Astrocyte of the cerebellum (primary cell): ENCODE measurements at places on chromosomes 1 and 21.

GRCh38 chr1:49408346-49408745 lies 615.4 kb downstream of the AGBL4 start:
- DNase-seq = no peak

- DNase-seq = no peak
Measured at GRCh38 chr1:3477241-3477995, 23.0 kb downstream of the ARHGEF16 start.

DNA sequence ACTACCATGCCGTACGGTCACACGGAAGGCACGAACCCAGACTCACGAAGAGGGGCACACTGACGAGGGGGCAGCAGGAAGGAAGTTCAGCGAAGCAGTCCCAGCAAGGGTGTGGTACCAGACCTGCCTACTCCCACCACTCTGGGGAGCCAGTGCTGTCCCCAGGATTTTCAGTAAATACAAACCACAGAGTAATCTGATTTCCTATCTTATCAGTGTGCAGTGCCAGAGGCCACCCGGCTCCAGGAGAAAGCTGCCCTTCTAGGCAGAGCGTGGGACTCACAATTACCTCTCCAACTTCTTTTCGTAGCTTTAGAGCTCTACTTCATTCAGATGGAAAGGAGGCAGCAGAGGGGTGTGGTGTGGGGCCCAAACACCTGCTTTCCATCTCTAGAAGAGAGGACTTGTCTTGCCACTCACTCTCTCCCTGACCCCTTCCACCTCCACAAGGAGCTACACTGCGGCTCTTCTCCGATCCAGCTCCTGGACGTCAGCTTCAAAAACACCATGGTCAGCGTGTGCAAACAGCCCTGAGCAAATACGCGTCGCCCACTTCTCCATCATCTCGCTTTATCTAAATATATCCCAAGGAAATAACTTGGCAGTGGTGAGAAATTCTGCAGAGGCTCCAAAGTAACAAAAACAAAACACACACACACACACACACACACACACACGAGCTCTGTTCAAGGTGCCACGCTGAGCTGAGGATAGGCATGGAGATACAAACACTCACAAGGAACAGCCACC lies 98.5 kb downstream of the MRPL37 start:
- no peak for DNase-seq

GRCh38 chr1:218332416-218332815 lies 12.7 kb upstream of the TGFB2 start:
- no peak for DNase-seq

- no peak for DNase-seq
Measured at GRCh38 chr1:59554011-59554663, 257.2 kb downstream of the FGGY start.

DNA sequence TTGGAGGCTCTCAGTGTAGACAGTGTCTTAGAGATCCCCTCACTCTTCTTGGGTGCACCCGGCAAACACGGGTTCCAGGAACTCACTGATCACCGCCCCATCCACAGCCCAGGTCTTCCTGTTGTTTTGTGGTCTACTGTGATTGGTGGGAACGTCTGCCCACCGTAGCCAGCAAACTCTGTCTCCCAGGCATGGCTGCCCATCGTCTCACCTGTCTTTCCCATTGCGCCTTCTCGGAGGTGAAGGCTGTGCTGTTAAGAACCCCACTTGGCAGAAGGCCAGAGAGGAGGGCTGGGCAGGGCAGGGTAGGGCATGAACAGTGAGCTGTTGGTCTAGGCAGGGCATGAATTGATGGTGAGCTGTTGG lies 14.1 kb upstream of the KCNA2 start:
- DNase-seq = no peak

GRCh38 chr1:50264590-50264989 lies 155.9 kb downstream of the ELAVL4 start:
- no peak for DNase-seq

DNA sequence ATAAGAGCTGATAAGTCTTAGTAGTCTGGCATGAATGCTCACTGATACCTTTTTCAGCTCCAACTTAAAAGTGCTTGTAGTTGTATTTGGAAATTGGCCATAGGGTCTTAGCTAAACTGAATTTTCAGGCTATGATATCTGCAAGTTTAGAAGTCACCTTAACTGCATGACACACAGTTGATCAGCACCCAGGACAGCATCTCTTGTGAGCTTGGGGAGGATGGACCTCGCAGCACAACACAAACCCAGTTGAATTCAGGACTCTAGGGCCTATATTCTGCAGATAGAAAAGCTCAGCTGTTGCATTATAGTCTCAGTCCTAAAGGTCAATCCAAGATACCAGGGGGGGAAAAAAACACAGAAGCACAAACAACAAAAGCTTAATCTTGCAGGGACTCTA lies 394.3 kb downstream of the KCNH1 start:
- no peak for DNase-seq

GRCh38 chr1:244876228-244876910 lies 12.0 kb upstream of the HNRNPU start:
- no peak for DNase-seq

DNA sequence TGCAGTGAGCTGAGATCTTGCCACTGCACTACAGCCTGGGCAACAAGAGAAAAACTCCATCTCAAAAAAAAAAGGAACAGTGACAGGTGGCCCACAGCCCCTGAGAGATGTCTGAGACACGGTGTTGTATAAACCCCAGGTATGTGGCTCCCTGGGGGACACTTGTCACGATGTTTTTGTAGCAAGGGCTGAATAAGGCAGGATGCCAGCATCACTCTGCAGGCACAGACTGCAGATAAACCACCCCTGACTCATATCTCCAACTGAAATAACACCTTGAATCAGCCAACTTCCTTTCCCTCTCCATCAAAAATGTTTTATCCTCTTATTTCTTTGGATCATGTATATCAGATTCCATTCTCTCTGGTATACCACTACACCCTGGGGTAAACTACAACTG lies 52.5 kb downstream of the NMNAT2 start:
- no peak for DNase-seq

DNA sequence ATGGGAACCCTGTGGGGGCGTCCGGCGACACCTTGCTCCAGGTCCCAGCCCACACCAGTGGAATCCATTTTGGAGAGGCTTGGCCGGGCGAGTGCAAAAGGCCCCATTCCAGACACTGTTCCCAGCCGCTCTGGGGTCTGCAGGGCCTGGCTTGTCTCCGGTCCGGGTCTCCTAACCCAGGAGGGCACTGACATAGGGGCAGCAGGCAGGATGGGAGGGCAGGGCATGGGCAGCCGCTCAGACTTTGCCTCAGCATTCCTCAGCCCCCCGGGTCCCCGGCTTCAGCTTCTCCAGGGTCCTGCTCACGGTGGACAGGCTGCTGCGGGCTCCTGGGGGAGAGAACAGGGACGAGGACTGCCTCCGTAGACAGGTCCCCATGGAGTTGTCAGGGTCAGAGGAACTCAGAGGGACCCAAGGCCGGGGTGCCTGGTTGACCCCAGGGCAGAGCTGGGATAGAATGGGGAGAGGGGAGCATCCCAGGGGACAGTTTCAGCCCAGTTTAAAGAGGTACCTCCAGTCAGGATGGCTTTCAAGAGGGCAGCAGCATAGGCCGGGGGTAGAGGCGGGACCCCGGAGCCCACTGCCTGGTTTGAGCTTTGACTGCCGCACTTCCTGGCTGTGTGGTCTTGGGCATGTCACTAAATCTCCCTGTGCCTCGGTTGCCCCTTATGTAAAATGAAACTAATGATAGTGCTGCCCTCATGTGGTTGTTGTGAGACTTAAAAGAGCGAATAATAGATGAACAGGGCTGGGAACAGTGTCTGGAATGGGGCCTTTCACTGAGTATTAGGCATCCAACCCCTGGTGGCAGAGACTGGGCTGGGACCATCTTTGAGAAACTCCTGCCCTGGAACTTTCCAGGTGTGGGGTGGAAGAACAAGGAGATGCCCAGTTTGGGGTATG lies 3.7 kb downstream of the KNCN start:
- DNase-seq = peak; percentile 42

GRCh38 chr1:8569242-8569641 lies 248.2 kb downstream of the RERE start:
- DNase-seq = no peak

GRCh38 chr1:163436140-163436812 lies 114.5 kb downstream of the NUF2 start:
- no peak for DNase-seq

DNA sequence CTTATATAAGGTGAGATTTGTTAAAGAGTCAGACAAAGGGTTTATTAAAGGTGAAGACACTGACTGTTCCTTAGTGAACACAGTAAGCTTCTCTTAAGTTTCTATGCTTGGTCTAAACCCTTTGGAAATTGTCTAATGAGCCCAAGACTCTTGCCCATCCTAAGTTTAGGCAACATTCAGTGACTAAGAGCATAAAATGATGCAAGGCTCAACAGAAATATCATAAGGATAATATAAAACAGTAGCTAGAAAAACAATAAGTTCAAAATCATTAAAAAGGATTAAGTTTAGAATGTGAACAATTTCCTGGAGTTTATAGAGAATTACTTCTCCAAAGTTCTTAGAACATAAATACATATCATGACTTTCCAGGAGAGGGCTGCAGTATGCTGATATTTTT lies 108.9 kb upstream of the PDC start:
- no peak for DNase-seq

GRCh38 chr1:171877701-171878100 lies 36.4 kb downstream of the DNM3 start:
- DNase-seq = no peak

- no peak for DNase-seq
Measured at GRCh38 chr21:36901575-36901974, 64.9 kb downstream of the HLCS start.

- no peak for DNase-seq
Measured at GRCh38 chr1:8992936-8993687, 33.1 kb downstream of the SLC2A7 start.

GRCh38 chr1:204123376-204123775 lies 28.5 kb downstream of the ETNK2 start:
- no peak for DNase-seq

DNA sequence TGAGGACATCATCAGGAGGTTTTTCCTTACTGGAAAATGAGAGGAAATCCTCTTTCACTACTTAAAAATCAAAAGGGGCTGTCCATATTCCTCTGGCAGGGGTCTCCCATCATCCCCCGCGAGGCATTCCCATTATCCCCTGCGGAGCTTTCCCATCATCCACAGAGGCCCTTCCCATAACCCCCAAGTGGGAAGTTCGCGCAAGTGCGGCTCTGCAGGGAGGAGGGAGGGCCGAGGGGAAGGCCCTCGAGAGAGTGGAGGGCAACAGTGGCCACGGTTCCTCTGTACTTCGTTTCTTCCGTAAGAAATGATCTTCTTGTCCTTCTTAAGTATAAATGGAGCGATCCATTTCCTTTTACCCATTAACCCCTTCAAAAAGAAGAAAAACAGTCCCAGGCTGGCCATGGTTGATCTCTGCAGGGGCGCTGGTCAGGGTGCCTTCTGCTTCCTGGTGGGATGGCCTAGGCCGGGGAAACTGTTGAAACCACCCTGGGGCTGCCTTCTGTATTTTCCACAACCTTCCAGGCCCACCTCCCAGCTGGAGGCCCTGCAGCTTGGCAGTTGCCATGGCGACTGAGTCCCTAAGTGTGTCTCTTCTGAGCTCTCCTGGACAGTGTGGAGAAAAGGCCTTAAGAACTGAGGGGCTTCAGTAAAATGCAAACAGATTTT lies 3.6 kb upstream of the RSPH1 start:
- no peak for DNase-seq

GRCh38 chr21:30448514-30448913 lies 8.4 kb downstream of the KRTAP15-1 start:
- DNase-seq = no peak

GRCh38 chr1:214165850-214166374 lies 115.0 kb upstream of the SMYD2 start:
- no peak for DNase-seq

GRCh38 chr1:233355841-233356704 lies 28.5 kb downstream of the MAP3K21 start:
- no peak for DNase-seq

GRCh38 chr1:88634538-88634937 lies 49.5 kb upstream of the PKN2 start:
- no peak for DNase-seq

GRCh38 chr1:54971317-54971791 lies 9.1 kb upstream of the TMEM61 start:
- no peak for DNase-seq

GRCh38 chr1:182910143-182910542 lies 42.8 kb downstream of the SHCBP1L start:
- no peak for DNase-seq

- DNase-seq = no peak
Measured at GRCh38 chr1:194267021-194267420, 1080.6 kb upstream of the B3GALT2 start.
